Right ventricle myocardium superior (tissue), 1 donor: ENCODE measurements at places on chromosomes 4 and X.

DNA sequence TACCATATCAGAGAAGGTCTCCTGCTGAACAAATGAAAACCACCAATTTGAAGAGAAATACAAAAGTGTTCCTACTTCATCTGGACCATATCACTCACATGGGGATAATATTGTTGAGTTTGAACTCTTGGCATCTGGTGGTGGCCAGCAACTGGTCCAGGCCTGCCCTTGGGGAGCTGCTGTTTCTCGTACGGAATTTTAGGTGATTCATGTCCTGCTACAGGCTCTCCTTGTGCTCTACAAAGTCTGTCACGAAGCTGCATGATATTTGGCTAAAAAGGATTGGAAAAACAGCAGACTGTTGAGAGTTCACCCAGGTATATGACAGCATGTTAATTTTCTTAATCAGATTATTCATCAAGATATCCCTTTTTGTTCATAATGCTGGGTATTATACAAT is 42.2 kb downstream of the SEC31A start:
- DNase-seq = no peak

- peak; percentile 82 for DNase-seq
These were observed 73.1 kb downstream of the WFS1 start for GRCh38 chr4:6342530-6343293.

- no peak for DNase-seq
These were observed 8.3 kb upstream of the ZXDB start for GRCh38 chrX:57583477-57583876.

DNA sequence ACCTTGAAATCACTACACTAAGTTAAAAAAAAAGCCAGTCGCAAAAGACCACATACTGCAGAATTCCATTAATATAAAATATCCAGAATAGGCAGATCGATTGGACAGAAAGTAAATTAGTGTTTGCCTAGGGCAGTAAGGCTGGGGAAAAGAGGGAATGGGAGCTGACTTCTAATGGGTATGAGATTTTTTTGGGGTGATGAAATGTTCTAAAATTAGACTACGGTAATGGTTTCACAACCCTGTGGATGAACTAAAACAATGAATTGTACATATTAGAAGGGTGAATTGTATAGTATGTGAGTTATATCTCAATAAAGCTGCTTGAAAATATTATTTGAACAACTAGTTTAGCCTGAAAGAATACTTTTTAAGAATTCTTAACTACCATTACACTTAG is 6.7 kb upstream of the GPRIN3 start:
- DNase-seq = no peak

DNA sequence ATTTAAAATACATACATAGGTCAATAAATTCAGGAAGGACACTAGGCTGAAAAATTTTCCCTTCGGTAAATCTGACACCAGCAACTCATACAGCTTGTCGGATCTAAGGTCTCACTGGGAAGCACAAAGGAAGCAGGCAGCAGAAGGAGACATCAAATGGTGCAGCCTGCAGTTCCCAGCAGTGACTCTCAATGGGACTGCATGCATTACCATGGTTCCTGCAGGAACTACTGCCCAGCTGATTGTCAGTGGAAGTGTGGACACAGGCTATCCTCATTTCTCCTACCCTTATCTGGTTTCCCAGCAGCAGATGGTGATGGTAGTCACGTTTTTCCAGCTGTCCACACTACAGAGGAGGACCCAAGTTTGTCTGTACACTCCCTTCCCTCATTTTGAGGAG is 113.3 kb downstream of the PPP1R2C start:
- no peak for DNase-seq

- DNase-seq = no peak
These were observed 331.5 kb downstream of the TENM3 start for GRCh38 chr4:182574706-182575105.

DNA sequence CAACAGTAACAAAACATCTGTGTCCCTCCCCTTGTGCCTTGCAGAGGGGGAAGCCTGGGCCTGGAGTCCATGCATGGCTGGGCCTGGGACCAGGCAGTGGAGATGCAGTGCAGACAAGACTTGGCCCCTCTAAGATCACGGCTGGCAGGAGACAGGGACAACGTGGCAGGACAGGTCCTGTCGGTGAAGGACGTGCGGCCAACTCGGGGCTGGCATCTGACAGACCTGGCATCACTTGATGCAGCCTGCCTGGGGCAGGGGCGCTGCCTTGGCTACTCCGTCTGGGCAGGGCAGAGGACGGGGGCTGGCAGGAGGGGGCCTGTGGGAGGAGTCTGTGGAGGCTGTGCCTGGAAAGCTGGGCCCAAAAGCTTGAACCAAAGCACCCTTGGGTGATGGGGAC is 112.1 kb downstream of the CPZ start:
- no peak for DNase-seq

DNA sequence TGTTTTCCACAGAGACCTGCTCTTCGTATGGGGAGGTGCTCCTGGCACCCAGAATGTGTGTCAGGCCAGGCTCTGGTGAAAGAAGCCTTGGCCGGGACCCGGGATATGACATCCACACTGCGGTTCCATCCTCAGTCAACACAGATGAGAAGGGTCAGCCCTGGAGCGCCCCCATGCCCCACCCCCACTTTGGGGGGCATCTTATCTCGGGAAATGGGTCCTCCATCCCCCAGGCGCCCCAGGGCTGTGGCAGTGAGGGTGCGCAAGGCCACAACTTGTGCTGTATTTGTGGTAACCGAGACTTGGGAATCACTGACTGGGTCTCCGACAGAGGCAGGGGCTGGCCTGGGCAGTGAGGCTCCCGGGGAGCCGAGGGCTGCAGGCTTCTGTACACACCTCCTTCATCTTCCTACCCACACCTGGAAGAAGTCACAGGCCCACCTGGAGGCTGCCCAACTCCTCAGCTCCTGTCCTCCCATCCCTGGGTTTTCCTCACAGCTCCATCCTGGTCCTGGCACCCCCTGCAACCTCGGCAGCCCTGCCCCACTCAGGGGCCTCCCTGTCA is 8.0 kb downstream of the CFAP99 start:
- peak; percentile 28 for DNase-seq

DNA sequence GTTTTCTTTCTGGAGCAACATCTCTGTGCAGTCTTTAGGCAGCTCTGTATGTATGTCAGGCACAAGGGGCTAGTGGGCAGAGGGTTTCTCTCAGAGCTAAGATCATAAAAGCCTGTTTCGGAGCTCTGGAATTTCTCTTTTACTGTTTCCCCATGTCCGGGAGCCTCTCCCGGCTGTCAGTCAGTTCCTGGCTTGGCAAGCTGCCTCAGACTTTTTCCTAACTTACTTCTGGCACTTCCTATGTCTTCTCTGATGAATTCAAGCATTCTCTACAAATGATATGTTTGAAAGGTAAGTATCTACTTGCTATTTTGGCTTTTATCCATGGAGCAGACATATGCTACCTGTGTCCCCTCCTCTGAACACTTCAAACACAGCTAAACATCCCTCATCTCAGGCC is 129.3 kb upstream of the PGRMC2 start:
- DNase-seq = no peak

- DNase-seq = no peak
These were observed 696.4 kb downstream of the DMD start for GRCh38 chrX:32514986-32515385.

DNA sequence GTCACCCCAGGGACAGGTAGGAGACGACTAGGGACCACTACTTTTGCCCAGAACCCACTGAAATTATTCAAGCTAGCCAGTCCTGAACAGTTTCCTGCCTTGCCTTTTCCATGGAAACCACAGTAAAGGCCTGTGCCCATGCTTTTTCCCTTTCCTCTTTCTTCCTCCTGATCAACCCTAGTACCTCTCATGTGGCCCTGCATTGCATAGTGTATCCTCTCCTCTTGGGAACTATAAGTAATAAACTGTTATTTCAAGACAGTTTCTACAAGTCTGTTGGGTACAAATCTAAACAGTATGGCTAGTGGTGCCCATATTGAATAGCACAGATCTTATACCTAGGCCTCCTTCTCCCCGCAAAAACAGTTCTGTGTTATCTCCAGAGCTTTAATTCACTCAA is 14.5 kb downstream of the CISD2 start:
- no peak for DNase-seq

DNA sequence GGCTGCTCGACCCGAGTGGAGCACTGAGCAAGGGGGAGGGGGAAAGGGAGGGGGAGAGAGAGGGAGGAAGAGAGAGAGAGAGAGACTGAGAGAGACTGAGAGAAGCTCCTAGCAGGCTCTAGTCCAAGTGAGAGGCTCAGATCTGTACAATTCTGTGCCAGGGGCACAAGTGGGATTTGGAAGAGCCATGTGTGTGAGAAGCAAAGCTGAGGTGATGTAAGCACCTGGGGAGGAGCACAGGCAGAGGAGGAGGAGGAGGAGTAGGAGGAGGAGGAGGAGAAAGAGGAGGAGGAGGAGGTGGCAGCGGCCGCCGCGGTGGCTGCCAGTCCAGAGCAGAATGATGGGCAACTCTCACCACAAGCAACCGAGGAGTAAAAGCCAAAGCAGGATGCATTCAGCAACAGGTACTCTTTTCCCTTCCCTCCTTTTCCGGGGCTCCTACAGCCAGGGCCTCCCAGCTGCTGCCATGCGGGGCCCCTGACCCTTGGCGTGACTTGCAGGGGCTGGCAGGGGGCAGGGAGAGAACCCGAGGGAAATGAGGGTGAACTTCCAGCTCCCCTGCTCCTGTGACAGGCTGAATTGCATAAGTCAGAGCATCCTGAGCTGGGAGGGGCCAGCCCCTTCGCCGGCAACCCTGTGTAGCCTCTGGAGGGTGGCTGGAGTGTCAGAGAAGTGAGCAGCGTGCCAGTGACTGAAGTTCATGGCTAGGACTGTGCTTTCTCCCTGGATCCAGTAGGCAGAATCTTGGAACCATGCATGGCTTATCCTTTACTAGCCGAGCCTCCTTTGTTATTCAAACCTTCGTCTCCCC is 62.2 kb downstream of the RTL5 start:
- no peak for DNase-seq

- DNase-seq = peak; percentile 9
These were observed 700.5 kb upstream of the AGA start for GRCh38 chr4:178142724-178143123.

DNA sequence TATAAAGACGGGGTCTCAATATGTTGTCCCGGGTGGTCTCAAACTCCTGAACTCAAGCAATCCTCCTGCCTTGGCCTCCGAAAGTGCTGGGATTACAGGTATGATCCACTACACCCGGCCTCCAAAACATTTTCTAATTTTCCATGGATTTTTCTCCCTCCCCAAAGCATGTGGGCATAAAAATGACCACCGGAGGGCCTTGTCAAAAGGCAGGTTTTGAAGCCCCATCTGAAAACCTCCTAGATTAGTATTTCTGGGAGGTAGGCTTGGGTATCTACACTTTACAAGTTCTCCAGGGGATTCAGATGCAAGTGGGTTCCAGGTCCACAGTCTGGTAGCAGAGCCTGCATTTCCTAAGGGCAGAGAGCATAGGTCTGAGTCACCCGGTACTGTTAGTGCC is 1.4 kb upstream of the GPR173 start:
- DNase-seq = no peak

DNA sequence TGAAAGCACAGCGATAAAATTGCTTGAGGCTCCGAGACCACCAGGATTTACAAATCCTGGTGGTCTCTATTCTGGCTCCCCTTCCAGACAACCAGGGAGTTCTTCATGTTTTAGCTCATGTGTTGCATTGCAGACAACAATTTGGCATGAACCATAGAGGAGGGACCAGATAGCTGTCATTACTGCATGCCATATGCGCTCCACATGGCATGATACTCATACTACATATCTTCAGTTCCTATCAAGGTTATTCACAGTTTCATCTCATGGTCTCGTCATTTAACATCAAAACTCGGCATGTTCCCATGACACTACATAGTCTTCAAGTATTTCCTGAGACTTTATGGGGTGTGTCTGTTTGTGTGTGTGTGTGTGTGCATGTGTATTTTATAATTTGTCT is 220.3 kb downstream of the OR13H1 start:
- no peak for DNase-seq

DNA sequence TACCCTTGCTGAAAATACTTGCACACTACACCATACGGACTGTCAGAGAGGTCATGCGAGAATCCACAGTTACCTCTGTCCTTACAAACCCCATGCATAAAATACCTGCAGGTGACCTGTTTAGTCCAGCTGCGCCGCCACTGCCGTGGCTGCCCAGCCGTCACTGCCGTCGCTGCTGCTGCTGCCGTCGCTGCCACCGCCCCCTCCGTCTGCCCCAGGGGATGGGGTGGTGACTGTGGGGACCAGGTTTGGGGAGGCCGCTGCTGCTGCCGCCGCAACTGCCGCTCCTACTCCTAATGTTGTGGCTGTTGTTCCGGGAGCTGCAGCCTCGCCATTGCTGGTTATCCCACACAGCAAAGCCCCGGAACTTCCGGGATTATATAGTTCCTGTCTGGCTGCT is 141.8 kb upstream of the ZCCHC13 start:
- DNase-seq = no peak

DNA sequence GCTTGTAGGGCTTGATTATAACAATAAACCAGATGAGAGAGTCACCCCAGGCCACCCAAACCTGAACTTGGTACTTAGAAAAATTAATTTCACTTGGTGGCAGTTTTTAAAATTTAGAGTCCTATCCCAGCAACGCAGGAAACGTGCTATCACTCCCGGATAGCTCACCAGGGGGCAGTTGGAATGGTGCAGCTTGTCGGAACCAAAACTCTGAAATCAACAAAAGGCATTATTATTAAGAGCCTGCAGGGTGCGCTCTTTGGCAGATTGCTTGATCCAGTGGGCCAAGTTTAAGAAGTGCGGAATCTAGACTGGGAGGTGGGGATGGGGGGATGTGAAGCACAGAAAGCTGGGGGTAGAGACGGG is 2.4 kb downstream of the FRAS1 start:
- peak; percentile 41 for DNase-seq

GRCh38 chr4:150389896-150390530 is 191.9 kb upstream of the MAB21L2 start:
- DNase-seq = no peak

DNA sequence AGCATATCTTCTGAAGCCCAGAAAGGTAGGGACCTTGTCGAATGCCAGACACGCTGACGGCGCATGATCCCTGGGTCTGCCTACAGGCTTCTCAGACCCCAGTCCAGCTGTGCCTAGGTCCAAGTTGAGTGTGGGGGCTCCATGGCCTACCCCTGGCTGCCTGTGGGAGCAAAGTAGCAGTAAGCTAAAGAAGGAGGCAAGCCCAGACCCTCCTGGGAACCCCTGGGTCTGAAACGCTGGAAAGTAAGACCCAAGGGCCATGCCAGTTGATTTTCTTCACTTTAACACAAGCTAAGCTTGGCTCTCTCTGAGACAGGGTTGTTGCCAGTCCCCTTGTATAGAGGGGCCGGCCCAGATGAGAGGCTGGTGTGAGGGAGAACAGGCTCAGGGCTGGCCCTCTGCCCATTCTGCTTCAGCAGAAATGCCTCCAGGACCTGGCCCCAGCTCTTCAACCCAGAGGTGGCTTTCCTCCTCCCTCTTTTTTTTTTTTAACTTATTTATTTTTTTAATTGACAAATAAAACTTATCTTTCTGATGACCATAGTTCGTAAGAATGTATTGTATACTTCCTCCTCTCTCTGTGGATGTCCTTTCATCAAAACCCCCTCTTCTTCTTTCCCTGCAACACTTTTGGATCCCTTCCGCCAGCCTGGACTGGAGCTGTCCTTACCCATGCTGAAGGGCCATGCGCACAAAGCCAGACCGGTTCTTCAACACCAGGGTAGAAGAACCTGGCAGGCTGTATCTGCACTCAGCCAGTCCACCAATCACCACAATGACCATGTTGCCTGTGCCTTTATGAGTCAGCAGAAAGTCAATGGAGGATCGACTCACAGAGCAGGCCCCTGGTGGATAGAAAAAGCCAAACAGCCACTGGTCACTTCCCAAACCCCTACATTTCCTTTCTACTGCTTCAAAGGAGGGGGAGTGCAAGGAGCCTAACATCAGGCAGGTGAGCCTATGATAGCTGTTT is 7.1 kb downstream of the AWAT2 start:
- no peak for DNase-seq
